ENCODE measurements at places on chromosomes 2 and 18.

GRCh38 chr2:65232636-65233035, 5.0 kb downstream of the ACTR2 start:
- DNase-seq = no peak

DNA sequence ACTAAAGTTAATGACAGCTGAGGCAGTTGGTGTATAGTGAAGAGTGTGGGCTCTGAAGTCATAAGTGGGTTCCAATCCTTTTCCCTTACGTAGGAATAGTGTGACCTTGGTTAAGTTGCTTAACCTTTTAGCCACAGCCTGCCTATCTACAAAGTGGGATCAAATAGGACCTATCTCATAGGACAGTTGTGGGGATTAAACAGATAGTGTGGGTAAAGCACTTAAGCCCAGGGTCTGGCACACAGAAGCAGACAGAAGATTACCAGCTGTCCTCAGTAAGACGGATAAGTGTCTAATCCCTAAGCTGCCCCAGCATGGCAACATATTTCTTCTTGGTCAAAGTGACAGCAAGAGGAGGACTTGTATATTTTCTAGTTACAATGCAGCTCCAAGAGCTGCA, 28.2 kb downstream of the UBE2F start:
- DNase-seq = peak; percentile 79

GRCh38 chr2:146413086-146413610, 1431.7 kb upstream of the ACVR2A start:
- DNase-seq = no peak

GRCh38 chr18:68219872-68220271, 495.0 kb downstream of the TMX3 start:
- DNase-seq = no peak

GRCh38 chr2:187900021-187900420, 345.8 kb upstream of the TFPI start:
- DNase-seq = no peak
